ENCODE measurements at places on chromosomes 2 and 18.

- no peak for DNase-seq
Measured at GRCh38 chr2:239098288-239098970, 250.5 kb downstream of the TWIST2 start.

DNA sequence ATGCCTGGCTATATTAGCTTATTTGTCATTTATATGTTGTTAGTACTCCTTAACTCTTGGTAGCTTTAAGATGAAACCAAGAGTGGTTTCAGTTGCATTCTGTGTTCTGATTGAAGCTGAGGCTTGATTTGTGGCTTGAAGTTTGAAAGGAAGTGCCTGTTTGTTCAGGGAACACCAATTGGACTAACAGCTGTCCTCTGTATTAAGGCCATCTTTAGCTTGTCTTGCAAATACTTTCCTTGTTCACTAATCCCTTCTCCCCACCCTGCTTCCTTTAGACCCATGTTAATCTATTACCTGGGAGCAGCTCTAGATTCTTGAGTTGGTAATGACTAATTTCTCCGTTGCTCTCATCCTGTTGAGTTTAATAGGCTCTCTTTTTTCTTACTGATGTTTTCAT, 13.4 kb downstream of the ITGA6 start:
- DNase-seq, result no peak

- DNase-seq, result no peak
Measured at GRCh38 chr2:120758181-120759144, 22.8 kb downstream of the GLI2 start.

DNA sequence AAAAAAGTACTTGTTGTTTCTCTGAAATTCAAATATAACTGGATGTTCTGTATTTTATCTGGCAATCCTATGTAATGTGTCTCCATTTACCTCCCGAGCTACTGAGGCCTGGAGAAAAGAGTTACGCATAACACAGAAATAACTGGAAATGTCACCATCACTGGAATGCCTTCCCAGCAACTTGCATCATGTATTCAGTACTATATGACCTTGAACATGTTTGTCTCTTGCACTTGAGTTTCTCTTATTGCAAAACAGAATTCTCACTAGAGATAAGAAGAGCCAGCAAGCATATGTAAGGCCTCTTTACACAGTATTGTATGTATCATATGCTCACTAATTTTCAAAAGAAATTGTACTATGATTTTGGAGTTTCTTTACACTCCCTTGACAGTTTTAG, 99.6 kb upstream of the CTAGE1 start:
- DNase-seq, result no peak

DNA sequence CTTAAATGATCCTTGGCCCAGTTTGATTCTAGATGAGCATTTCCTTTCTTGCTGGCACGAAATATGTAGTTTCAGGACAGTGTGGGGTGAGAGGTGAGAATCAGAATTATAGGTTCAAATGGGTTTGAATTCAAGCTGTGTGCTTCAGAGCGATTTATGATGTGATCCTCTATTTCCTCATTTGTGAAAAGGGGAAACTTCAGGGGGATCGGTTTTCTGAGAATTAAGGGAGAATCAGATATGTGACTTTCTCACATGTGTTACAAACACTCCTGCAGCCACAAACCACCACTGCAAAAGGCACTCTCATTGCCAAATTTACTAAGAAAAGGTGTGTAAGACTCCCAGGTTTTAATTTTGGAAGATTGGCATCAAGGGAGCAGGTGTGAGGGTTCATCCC, 24.4 kb downstream of the HK2 start:
- DNase-seq, result no peak

DNA sequence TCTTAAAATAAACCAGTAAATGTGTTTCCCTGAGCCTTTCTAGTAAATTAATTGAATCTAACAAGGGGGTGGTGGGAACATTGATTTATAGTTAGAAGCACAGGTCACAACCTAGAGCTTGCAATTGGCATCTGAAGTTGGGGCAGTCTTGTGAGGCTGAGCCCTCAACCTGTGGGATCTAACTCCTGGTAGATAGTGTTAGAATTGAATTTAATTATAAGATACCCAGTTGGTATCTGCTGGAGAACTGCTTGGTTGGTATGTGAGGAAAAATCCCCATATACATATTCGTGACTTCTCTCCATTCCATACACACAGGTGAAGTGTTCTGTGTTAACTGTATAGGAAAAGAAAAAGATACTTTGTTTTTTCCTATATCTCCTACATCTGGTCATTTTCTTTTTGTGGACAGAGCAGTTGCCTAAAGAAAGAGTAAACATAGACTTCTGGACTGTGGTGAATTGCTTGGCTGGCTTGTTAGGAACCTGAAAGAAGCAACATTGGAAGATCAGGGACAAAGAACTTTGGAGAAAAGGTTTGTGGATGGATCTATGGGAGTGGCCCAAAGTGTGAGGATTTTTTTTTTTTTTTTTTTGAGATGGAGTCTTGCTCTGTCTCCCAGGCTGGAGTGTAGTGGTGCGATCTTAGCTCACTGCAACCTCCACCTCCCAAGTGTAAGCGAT, 36.7 kb downstream of the THNSL2 start:
- no peak for DNase-seq

GRCh38 chr18:22488554-22488953, 70.8 kb upstream of the CTAGE1 start:
- no peak for DNase-seq
